T-helper 17 cell (primary cell): ENCODE measurements at places on chromosomes 5 and 9. TPM values are rescaled to one million over a fixed set of nuclear protein-coding genes. Genes with fewer than 3 reads are reported as not detected.

DNA sequence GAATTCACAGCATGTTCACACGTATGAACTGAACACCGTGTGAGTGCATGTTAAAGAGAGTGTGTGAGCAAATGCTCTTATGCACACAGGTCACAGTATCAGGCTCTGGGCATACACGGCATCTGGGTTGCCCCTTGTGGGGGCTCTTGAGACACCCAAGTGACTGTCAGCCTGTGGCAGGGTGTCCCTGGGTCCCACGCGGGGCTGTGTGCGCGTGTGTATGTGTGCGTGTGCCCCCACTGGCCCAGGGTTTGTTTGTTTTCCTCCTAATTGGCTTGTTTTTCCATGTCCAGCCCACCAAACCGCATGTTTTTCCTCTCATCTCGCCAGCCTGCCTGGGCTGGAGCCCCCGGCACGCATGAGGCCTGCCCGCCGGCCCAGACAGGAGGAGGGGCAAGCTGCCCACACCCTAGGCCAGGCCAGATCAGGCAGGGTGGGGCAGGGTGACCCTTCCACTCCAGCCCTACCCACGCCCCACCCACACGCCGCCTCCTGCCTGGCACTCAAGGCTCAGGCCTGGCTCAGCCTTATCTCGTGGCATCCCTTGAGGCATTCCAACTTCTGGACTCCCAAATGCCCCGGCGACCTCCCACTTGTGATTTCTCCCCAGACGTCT, 28.8 kb downstream of the CNTFR start:
- DNase-seq: no peak

Gene IL13
- total RNA-seq: not detected

- DNase-seq: no peak
These were observed 61.0 kb downstream of the DAP start for GRCh38 chr5:10699987-10700386.

- DNase-seq: no peak
These were observed 60.9 kb downstream of the ROPN1L start for GRCh38 chr5:10502578-10502977.

Gene CEL
- total RNA-seq: 0.42 TPM

Gene OR1J1
- not detected for total RNA-seq

- DNase-seq: no peak
These were observed 868.5 kb downstream of the MAT2B start for GRCh38 chr5:164373876-164374275.

DNA sequence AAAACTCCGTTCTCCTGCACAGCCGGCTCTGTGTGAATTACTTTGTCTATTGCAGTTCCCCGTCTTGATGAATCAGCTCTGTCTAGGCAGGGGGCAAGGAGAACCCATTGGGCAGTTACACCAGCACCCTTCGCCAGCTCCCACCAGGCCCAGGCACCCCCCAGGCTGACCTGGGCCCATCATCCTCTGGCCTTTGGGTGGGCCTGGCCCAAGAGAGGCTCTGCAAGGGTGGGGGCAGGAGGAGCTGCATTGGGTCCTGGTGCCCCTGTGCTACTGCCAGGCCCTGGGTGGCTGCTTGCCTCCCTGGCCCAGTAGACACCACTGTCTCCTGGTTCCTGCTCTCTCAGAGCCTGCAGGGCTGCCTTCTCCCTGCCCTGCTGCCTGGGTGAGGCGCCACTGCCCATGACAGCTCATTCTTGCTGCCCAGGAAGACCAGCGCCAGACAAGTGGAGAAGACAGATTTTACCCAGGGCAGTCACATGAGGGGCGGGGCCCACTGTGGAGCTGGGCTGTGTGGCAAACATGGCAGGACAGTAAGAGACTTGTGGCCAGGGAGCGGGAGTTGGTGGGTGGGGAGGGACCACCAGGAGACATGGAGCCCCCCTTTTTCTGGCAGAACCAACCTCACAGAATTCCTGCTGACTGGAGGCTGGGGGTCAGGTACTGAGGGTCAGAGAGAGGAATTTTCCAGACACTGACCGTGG, 67.2 kb downstream of the MRPL36 start:
- no peak for DNase-seq

- DNase-seq: no peak
These were observed 86.2 kb downstream of the CSNK1G3 start for GRCh38 chr5:123598028-123598689.

- no peak for DNase-seq
These were observed 435.1 kb upstream of the CDH9 start for GRCh38 chr5:27473307-27474046.

Gene PCA3
- not detected for total RNA-seq

GRCh38 chr5:170075696-170076095, 30.0 kb upstream of the FOXI1 start:
- DNase-seq: no peak

DNA sequence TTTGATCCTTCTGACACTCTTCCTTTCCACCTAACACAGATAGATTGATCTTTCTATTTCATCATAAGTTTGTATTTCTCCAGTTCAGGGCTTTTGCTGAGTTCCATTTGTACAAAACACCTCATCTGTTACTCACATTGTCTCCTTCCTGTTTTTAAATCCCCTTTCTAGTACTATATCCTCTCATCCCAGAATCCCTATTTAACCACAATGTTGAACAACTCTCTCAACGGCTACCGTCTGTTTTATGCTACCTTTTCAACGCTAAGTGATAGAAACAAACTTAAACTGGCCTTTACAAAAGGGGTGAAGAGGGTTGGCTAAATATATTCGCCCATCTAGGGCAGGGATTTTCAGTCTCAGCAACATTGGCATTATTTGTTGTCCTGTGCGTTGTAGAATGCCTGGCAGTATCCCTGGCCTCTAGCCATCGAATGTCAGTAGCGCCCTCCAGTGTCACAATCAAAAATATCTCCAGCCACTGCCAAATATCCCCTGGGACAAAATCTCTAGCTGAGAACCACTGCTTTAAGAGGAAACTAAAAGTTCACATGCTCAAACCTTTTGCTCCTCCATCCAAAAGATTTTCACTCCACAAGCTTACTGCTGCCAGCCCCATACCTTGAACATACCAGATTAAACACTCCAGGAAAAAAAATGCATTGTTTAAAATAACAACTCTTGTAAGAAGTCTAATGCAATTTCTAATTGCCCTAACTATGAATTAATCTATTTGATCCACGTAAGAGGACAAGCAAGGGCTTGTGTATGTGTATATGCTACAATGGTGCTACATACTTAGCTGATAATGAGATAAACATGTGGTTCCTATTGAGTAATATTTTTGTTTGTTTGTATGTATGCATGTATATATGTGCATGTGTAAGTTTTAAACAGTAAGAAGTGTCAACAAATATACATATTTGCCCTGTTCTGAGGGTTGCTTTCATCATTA, 344.0 kb downstream of the PTPRD start:
- DNase-seq: no peak

DNA sequence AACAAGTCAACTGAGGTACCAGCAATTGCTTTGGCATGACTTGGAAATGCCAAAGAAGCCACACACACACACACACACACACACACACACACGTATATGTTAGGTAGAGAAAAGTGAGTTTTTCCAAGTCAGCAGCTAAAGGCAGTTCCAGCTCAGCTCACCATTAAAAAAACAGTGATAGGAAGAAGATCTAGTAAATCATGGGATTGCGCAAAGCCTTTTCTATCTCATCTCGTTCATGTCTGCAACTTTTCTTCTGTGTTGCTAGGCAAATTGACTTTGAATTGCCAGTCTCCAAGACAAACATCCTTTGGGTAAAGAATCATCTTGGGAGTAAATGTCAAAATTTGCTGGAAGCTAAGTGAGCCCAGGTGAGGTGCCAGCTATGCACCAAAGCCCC, 500.1 kb downstream of the ENC1 start:
- DNase-seq: no peak

DNA sequence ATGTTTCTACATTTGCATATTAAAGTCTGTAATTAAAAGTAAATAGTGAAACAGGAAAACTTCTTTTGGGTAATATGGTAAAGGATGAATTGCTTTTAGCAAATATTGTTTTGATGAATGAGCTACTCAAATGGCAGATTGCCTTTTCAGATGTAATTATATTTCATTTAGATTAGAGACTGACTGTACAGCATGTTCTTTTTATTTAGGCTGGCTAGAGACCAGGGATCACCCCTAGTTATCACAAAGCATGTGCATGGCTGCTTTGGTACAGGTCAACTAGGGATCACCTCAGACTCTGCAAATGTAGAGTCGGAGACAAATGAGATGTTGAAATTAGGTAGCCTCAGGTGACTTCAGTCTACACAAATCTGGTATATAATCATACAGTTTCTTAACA, 214.9 kb upstream of the SEMA6A start:
- DNase-seq: no peak

- DNase-seq: no peak
These were observed 239.5 kb downstream of the MCTP1 start for GRCh38 chr5:95045181-95045965.

GRCh38 chr5:73528248-73528647, 30.0 kb downstream of the BTF3 start:
- DNase-seq: no peak

Gene BTNL8
- total RNA-seq: not detected

DNA sequence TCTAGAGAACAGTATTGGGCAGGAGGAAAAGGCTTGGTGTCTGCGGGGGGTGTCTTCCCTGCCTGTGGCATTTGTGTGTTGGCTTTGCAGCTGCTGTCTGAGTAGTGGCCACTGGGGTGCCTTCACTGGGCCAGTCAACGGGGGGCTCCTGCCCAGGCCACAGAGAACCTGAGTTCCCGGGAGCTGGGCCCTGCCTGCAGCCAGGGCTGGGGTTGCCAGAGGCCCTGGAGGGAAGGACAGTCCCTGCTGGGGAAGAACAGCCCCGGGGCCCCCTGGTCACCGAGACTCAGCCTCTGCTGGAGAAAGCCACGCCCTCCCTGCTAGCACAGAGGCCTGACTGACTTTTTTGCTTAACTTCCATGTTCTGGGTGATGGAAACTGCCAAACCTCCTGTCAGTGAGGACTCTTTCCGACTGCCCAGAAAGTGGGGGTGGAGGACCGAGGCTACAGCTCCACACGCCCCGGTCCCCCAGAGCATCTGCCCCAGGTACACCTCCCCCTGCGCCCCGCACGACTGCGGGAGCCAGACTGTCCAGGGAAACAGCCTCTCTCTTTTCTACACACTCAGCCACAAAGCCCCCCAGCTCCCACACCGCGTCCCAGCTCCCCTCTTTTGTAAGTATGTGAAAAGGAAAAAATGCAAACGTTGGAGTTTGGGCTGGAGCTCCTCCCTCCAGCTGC, 133.4 kb downstream of the DAB2IP start:
- no peak for DNase-seq
